ENCODE measurements at places on chromosomes 13 and 19.

DNA sequence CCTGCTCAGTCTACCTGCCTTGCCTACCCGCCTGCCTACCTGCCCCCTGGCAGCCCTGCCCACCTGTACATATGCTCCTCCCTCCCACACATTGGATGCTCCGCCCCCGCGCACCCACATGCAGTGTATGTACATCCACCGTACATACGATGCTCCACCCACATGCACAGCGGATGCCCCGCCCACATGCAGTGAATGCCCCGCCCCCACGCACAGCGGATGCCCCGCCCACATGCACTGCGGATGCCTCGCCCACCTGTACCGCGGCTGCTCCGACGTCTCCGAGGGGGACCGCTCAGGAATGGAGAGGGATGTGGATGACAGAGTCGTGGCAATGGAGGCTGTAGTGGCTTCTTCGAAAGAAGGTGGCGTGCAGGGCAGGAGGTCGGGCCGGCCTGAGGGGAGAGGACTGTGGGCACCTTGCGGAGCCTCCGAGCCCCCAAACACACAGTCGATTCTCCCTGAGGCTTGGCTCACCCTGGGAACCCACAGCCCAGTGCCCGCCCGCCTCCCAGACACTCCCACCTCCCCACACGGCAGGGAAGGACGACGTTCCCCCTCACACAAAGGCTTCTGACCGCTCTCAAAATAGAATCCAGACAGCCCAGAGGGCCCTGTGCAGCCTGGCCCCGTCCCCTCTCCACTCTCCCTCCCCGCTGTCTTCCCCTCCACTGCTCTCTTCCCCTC lies 16.5 kb upstream of the CACTIN start:
- DNase-seq = no peak

GRCh38 chr13:26022538-26023292 lies 29.1 kb downstream of the SHISA2 start:
- DNase-seq = no peak

- peak; percentile 90 for DNase-seq
These were observed 49.4 kb upstream of the TNFSF11 start for GRCh38 chr13:42524487-42525034.

DNA sequence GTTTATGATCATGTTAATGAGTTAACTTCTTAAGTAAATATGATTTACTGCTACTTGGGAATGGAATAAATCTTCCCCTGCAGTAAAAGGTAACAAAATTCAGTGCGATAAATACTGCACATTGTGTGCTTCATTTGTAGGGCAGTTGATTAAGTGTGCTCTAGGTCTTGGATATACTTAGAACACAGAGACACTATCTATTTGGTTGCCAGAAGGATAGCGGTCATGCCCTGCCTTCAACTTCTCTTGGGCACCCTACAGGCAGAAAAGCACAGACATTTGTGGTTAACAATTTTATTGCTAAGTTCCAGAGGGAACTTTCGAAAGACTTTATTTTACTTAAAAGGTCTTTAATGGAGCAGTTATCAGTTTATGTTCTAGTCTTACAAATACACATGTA lies 605.8 kb downstream of the PCDH9 start:
- no peak for DNase-seq

DNA sequence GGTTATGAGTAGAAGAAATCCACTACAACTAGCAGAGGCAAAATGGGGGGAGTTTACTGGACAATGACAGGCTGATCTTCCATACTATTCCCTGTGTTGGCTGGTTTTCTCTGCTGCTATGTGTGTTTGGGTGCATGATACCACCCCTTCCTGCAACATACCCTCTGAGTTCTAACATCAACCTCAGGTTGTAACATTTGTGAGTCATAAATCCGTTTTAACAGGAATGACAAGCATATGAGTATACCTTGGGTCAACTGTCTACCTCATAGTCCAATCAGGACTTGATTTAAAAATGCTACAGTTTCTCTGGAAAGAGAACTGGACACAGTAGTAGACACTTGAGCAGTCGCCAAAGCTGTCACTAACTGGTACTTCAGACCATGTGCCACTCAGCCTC lies 422.9 kb downstream of the KCTD12 start:
- no peak for DNase-seq

DNA sequence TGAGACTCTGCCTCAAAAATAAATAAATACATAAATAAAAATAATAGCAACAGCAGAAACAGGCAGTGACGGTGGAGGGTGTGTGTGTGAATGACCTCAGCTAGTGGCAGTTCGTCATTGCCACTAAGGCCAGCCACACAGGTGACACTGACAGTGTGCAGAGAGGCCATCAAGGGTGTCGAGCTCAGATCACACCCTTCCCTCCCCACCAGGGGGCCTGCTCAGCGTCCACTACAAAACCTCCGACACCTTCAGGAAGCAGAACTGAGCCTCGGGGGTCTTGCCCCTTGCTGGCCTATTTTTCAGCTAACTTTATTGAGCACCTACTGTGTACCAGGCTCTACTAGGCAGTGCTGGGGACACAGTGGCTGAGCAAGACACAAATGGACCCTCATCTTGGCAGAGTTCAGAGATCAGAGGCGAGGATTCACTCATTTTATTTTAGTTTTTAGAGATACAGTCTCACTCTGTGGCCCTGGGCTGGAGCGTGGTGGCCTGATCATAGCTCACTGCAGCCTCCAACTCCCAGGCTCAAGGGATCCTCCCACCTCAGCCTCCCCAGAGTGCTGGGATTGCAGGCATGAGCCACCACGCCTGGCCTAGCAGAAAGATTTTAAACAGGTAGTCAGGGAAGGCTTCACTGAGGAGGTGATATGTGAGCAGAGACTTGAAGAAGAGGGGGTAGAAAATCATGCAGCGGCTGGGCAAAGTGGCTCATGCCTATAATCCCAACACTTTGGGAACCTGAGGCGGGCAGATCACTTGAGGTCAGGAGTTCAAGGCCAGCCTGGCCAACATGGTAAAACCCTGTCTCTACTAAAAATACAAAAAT lies 30.3 kb upstream of the SEMA6B start:
- no peak for DNase-seq

DNA sequence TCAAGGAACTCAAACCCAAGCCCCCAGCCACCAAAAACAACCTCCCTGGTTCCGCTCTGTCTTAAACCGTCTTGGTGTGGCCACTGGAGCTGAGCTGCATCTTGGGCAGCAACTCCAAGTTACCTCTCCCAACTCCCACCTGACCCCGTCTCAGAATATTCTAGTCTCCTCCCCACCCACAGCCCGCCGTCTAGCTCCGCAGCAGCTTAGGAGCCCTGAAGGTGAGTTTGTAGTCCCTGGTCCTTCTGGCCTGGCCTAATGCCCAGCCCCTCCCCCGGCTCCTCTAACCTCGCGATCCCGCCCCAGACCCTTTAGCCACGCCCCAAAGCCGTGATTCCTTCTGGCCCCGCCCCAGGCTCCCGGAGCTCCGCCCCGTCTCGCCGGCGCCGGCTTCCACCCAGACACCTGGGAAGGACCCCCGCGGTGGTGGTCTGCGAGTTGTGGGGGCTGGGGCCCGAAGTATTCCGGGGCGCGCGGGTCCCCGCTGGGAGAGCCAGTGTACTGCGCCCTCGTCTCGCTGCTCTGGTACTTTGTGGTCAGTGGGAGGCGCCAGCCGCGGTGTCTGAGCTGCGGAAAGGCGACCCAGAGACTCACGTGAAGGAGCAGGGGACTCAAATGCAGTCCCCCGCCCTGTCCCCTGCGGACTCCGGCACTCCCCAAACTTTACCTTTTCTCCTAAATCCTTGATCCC lies 2.5 kb upstream of the LHB start:
- DNase-seq = peak; percentile 72

GRCh38 chr19:5254543-5254942 lies 86.1 kb downstream of the PTPRS start:
- no peak for DNase-seq

- DNase-seq = no peak
These were observed 5.9 kb downstream of the BORCS8 start for GRCh38 chr19:19185853-19186740.

GRCh38 chr13:74084375-74084935 lies 49.7 kb downstream of the KLF12 start:
- no peak for DNase-seq

DNA sequence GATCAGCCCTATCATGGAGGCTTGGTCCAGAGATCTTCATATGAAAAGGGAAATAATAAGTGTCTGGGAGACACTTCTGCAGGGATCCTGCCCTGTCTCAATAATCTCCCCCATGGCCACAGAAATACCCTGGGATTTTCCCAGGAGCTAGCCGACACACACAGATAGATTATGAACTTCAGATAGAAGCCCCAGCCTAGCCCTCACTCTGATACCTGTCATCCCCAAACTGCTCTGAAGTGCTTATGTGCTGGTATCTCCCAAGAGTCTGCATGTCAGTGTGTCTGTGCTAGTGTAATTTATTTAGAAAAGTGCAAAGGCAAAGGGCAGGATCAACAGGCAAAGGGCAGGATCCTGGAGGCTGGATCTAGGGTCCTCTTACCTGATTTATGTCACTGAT lies 38.7 kb upstream of the ZNF766 start:
- no peak for DNase-seq

DNA sequence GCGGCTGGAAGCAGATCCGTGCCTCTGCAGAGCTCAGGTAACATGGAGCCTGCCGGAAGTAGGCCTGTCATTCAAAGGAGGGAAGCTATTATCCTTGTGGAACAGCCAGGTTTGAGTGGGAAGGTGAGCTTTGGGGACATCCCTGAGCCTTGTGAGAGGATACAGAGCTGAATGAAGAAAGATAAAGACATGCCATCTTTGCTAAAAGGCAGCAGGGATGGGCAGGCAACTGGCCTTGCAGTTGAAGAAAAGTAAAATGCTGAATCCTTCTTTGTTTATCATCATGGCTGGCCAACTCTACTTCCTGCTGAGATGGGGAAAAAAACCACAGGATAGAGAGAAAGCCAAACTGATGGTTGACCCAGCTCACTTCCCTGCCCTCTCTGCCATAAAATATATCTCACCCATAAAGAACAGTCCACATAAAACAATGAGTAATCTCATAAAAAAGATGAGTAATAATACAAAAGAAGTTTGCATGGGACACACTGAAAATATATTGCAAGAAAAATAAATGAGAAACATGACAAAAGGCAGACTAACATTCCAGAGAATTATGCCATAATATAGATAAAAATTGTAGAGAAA lies 226.3 kb downstream of the DLEU7 start:
- no peak for DNase-seq

- no peak for DNase-seq
These were observed 851.0 kb upstream of the KLHL1 start for GRCh38 chr13:70959035-70959775.

DNA sequence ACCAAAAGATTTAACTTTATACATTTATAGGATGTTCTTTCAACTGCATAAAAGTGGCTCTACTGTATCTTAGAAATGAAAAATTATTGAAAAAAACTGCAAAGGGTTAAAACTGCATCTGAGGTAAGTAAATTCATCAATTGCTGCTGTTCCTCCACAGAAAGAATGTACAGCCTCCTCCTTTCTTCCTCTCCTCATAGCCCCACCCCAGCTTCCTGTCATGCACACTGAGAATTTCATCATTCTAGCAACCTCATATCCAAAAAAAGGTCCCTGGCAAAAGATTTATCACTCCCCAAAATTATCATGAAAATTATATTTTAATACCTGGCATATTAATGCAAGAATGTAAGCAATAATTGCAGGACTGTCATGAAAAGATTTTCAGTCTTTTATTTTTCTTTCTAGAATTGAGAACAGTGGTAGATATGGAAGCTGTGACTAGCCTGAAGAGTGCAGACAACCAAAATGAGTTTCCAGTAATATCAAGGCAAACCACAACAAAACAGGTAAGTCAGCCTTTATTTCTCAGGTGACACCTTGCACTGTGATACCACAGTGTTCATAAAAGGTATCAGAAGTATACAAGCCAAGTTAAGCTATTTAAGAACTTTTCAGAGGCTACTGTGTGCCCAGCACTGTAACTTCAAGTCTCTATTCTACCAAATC lies 110.8 kb downstream of the SUCLA2 start:
- no peak for DNase-seq

- DNase-seq = no peak
These were observed 546.7 kb downstream of the SLITRK5 start for GRCh38 chr13:88217883-88218282.

- DNase-seq = no peak
These were observed 5.7 kb downstream of the COL5A3 start for GRCh38 chr19:10004617-10005016.

- DNase-seq = peak; percentile 74
These were observed 1.4 kb upstream of the GIPC1 start for GRCh38 chr19:14497228-14497921.

DNA sequence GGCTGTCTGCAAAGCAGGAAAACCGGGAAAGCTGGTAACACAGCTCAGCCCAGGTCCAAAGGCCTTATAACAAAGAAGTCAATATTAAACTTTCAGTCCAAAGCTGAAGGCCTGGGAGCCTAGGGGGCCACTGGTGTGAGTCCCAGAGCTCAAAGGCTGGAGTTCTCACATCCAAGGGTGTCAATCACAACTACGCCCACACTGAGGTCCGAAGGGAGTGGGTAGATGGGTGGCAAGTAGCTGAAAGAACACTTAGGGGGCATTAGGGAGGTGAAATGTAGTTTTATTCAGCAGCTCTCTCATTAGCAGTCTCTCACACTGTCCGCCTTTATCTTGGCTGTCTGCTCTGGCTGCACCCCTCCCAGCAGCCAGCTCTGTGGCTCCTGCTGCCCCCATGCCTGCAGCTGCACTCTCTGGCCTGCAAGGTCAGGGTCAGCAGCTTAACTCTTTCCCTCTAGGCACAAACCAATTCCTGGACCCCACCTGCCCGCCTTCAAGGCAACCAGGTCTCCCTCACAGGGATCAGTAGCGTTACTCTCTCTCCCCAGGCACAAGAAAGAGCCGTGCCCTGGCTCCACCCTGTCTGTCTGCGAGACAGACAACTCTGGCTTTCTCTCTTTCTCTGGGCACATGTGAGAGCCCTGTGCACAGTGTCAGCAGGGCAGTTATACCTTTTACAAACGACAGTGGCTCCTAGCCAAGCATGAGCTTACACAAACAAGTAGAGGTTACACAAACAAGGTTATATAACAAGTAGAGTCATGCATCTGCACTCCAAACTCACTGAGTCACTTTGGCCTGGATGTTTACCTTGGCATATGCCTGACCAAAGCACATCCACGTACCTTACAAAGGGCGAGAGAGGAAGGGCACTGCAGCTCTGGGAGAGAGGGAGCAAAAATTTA lies 249.4 kb upstream of the PCDH20 start:
- DNase-seq = peak; percentile 83

GRCh38 chr19:41407271-41407670 lies 9.7 kb downstream of the BCKDHA start:
- DNase-seq = no peak

GRCh38 chr13:34361560-34361959 lies 543.6 kb downstream of the RFC3 start:
- no peak for DNase-seq

DNA sequence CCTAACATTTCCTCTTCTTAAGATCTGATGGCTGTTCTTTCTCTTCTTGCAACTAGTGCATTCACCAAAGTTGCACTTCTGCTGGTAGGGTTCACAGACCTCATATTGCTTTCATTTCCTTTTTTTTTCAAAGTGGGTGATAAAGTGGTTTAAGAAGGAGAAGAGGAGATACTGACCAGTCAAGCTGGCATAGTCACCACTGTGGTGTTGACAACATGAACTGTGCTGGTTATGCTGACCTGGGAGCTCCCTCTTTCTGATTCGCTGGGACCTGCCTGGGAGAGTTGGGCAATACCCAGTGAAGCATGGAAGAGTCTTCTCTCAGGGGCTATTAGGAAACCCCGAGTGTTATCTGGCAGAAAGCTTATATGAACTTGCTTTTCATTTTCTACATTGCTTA lies 222.9 kb downstream of the SLITRK5 start:
- DNase-seq = no peak

- DNase-seq = no peak
These were observed 60.9 kb downstream of the THSD1 start for GRCh38 chr13:52345048-52345447.

- peak; percentile 63 for DNase-seq
These were observed 16.0 kb downstream of the SPATA13 start for GRCh38 chr13:24176351-24177101.

- no peak for DNase-seq
These were observed 617.5 kb upstream of the KLF12 start for GRCh38 chr13:74751739-74752138.

All from left lobe of liver (tissue), 2 donors.